ENCODE measurements at places on chromosomes 6 and 20.

GRCh38 chr20:13910492-13910891 is 79.9 kb downstream of the SEL1L2 start:
- DNase-seq, result no peak

DNA sequence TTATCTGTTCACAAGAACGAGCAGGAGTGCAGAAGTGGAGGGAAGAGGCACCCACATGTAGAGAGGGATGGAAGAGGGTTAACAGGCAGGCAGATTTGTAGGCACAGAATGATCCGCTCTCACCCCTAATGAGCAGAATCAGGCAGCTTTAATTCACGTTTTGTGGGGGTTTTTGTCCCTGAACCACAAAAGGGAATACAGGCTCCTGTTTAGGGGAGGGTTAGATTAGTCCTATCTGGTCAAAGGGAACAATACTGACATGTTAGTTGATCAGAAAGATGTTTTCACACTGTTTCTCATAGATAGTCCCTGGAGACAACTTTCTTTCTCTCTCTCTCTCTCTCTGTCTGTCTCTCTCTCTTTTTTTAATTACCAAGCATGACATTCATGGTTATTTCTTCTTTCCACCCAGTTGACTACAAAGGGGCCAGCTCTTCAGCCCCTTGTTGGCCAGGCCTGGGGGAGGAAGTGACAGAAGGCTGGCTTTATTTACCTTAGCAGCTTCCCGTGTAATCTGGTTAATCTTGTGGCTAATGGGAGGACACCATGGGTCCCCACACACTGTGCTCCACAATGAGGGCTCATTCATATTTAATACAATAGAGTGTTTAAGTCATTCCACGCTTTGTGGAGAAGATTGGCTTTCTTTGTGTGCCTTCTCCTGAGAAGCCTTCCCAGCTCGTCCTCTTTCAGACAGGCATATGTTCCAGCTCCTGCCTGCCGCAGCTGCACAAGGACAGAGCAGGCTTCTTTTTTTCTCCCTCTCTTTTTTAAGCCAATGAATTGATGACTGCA is 958.8 kb downstream of the TFAP2A start:
- DNase-seq, result no peak

GRCh38 chr6:95544517-95545225 is 32.7 kb upstream of the MANEA start:
- no peak for DNase-seq

GRCh38 chr20:59193325-59193724 is 29.7 kb downstream of the ZNF831 start:
- no peak for DNase-seq

- no peak for DNase-seq
Observed at GRCh38 chr20:59932616-59933295, 681 bp downstream of the SYCP2 start.

DNA sequence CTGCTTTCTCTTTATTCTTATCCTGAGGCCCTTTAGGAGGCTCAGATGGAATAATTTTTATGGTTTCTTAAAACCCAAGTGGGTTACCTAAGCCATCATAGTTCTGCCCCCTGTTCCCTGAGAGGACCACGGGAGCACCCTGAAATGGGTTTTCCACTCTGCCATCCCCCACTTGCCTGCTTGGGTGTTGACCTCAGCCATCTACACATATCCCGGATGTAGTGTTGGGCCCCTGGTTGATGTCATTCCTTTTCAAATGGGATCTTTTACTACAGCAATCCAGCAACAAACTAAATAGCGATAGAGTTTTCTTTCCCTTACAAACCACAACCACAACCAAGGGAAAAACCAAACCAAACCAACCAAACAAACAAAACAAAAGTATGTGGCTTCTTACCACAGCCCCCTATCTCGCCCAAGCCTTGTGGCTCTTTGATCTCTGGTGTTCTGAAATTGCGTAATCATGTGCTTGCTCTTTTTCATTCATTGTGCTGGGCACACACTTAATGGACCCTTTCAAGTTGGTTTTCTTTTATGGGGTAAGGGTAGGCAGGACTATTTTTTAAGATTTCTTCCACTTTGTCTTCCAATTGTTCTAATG is 154.9 kb downstream of the ESR1 start:
- DNase-seq, result peak; percentile 11

- no peak for DNase-seq
Observed at GRCh38 chr6:434051-434705, 42.6 kb downstream of the IRF4 start.

- DNase-seq, result no peak
Observed at GRCh38 chr6:104418125-104418524, 441.6 kb downstream of the HACE1 start.

Measured in adipocyte (in vitro differentiated cells).